ENCODE measurements at places on chromosomes 13 and 19.

DNA sequence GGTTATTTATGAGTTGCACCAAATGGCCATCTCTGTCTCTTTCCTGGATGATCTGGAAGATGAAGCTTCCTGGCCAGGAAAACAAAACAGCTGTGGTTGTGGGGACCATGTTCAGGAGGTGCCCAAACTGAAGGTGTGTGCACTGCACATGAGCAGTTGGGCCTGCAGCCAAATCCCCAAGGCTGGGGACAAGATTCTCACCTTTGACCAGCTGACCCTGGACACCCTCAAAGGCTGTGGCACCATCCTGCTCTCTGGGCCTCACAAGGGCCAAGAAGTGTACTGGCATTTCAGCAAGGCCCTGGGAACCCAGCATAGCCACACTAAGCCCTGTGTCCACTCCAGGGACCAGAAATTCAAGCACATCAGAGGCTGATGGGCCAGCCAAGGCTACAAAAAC lies 84.2 kb downstream of the KCNRG start:
- DNase-seq: no peak

DNA sequence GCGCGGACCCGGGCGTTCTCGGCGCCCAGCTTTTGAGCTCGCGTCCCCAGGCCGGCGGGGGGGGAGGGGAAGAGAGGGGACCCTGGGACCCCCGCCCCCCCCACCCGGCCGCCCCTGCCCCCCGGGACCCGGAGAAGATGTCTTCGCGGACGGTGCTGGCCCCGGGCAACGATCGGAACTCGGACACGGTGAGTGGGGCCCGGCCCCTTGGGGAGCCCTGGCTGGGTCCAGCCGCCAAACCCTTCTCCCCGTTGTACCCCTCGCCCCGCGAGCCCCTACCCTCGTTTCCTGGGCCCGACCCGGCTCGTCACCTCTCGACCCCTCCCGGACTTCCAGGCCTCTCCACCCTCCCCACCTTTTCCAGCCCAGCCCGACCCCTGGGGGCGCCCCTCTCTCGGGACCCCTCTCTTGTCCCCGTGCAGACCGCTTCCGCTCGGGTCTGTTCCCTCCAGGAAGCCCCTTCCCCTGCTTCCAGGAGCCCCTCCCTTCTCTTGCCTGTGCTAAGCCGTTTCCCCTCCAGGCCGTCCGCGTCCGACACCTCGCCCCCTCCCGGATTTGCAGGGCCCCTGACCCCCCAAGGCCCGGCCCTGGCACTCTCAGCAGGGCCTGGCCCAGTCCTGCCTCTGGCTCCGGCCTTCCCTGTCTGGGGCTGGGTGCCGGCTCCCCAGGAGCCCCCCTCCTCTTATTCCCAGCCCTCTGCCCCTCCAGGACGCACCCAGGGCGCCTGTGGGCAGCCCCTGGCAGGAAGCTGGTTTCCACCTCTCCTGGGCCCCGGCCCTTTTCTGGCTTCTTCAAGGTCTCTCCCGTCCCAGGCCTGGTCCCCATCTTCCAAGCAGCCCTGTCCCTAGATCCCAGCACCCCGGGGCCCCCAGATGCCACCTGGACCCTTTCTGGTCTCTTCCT lies 632 bp downstream of the MARK4 start:
- DNase-seq: no peak

- DNase-seq: no peak
These were observed at the start of gene CKM for GRCh38 chr19:45322744-45323281. CKM (minus strand) TSS chr19:45322875; CDS start chr19:45319713, 3,162 bp downstream.

GRCh38 chr19:16441661-16442162 lies 30.1 kb downstream of the EPS15L1 start:
- no peak for DNase-seq

DNA sequence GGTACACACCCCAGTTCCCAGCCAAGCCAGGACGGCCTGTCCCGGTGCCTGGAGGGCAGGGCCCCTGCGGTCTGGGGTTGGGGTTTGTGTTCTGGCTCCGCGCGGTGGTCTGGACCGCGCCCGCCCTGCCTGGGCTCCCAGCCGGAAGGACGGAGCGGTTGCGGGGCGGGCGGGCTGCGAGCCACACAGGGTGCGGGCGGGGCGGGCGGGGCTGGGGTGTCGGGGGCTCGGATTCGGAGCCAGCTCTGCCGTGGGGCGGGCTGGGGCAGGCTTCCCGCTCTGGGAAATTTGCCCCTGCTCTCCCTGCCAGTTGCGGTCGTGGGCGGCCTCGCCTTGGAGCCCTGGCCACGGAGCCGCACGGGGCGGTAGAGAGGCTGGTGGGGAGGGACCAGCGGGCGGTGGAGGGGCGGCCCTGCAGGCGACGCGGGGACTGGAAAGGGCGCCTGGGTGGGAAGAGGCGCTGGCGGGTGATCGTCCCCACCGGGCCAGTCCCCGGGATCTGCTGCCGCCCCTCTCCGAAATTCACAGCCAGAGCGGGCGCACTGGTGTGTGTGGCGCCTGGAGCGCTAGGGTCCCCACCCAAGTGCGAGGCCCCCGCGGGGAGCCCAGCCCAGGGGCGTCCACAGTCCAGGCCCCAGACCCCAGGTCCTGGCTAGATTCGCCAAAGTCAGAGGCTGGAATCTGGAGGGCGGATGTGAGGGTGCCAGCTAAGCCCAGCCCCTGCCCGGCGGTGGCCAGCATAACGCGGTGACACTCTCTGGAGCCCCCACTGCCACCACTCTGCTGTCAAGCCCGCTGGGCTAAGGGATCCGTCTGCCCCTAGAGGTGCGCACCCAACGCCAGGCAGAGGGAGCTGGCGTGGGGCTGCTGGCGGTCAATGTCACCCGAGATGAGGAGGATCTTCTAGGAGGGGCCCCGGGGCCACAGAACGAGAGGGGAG lies 11.0 kb upstream of the ZNF492 start:
- no peak for DNase-seq

DNA sequence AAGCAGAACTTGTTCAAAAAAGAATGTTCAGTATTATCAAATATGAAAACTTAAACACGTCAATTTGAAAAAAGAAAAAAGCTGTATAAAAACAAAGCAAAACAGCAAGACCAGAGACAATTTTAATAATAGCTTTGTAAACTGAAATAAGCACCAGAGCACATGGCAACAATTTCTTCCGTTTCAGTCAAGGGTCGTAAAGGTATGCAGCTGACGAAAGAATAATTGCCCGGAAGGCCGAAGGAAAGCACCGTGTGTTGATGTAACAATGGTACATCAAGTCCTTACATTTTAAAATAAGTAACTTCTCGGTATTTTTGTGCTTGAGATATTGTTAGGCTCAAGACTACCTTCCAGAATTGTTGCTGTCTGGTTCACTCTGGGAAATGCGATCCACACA lies 1.7 kb downstream of the PROSER1 start:
- no peak for DNase-seq

DNA sequence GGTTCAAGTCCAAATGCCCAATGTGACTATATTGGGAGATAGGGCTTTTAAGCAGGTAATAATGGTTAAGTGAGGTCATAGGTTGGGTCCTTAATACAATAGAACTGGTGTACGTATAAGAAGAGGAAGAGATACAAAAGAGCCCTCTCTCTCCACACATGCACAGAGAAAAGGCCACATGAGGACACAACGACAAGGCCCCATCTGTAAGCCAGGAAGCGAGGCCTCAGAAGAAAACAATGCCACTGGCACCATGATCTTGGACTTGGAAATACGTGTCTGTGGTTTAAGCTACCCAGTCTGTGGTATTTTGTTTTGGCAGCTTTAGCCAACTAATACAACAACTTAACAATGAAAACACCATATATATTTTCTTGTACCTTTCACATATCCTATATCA lies 23.4 kb upstream of the RFC3 start:
- no peak for DNase-seq

DNA sequence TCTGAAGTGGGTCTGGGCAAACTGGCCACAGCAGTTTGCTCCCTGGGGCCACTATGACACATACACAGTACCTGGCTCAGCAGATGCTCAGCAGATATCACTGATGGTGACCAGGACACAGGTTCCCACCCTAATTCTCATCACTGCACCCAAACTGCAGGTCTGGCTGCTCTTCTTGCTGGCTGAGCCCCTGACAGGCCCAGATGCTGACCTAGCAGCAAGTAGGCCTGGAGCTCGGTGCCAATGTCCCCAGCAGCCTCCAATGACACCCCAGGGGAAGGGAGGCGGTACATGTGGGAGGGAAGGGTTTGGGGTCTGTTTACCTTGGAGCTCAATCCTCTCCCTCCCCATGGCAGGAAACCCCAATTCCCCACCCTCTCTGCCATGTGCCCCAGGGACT lies 5.1 kb downstream of the UBE2S start:
- DNase-seq: no peak

DNA sequence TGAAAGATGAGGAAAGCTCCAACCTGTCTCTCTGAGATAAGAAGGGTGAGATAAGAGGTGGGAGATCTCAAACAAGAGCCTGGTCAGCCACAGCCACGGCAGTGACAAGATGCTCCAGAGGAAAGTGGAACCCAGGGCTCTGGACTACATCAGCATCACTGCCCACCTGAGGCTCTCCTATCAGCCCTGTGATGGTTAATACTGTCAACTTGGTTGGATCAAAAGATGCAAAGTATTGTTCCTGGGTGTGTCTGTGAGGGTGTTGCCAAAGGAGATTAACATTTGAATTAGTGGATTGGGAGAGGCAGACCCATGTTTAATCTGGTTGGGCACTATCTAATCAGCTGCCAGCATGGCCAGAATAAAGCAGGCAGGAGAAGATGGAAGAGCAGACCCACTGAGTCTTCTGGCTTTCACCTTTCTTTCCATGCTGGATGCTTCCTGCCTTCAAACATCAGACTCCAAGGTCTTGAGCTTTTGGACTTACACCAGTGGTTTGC lies 476.6 kb upstream of the NBEA start:
- DNase-seq: no peak

GRCh38 chr13:65530688-65531087 lies 1699.4 kb downstream of the PCDH9 start:
- no peak for DNase-seq

- DNase-seq: no peak
These were observed 1.5 kb upstream of the CGB5 start for GRCh38 chr19:49042177-49042576.

DNA sequence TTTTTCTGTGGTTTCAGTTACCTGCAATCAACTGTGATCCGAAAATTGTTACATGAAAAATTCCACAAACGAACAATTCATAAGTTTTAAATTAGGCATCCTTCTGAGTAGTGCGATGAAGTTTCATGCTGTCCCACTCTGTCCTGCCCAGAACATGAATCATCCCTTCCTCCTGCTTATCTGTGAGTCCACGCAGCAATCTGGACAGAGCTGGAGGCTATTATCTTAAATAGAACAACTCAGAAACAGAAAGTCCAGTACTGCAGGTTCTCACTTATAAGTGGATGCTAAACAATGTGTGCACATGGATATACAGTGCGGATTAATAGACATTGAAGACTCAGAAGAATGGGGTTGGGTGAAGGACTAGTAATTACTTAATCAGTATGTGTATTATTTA lies 583.7 kb upstream of the SPRY2 start:
- no peak for DNase-seq

- no peak for DNase-seq
These were observed 88.1 kb downstream of the SLC7A1 start for GRCh38 chr13:29507356-29507755.

DNA sequence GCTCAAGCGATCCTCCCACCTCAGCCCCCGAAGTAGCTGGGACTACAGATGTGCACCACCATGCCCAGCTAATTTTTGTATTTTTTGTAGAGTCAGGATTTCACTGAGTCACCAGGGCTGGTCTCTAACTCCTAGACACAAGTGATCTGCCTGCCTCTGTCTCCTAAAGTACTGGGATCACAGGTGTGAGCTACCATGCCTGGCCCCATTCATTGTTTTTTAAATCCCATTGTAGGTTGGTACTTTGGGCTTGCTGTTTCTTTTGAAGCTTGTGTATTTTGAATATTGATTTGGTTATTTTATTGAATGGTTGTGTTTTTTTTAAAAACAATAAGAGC lies 26.7 kb downstream of the ZMYM2 start:
- no peak for DNase-seq

- no peak for DNase-seq
These were observed 28.2 kb downstream of the ACTN4 start for GRCh38 chr19:38675611-38676010.

DNA sequence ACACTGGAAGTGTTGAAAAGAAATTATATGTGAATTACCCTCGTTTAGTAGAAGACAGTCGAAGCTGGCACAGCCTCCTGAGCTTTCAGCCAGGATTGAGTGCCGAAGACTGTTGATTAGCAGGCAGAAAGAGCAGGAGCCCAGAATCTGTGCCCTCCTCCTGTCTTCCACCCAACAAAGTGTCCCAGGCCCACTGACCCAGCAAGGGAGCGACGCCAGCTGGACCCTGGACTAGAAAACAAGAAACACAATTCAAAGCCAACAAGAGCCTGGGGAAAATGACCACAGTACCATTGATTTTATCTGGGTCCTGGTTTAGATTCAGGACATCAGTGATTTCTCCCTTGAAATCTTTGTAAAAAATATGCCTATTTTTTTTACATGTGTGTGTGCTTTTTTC lies 120.7 kb downstream of the RXFP2 start:
- DNase-seq: no peak

DNA sequence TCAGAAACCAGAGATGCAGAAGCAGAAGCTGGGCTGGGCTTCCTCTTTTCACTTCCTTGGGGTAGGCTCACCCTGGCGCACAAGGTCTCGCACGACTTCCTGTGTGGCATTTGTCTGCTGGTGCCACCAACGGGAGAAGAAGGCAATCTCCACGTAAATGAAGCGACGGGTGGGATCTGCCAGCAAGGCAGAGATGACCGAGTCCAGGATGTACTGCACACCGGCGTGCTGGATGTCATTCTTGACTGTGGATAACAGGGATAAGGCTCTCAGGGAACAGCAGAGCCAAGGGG lies 1.3 kb downstream of the MAN2B1 start:
- DNase-seq: no peak

DNA sequence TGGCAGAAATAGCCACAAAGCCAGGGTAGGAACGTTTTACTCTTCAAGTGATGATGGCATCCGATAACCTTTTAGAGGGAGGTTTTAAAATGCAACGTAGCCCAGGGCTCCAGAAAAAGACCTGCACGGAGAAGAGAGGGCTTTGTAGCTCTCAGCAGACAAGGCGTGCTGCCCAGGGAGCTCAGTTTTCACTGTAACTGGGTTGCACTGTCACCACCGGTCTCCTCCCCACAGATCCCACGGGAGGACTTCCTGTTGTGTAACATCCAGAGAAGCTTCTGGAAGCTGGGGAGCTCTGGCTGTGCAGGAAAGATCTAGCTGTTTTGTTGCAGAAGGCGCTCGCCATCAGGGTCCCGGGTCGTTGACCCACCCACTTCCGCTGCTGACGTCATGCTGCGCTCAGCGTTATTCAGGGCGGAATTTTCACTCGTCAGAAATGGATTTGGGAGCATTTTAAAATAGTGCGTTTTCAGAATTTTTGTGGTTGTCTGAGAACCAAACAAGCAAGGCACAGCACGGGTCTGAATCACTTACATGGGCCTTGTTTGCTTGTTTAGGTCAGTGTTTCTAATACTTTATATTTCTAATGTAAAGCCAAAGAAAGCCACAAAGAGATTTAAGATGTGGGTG lies 50.8 kb downstream of the ATP11A start:
- DNase-seq: no peak

GRCh38 chr19:12350890-12351197 lies 14.6 kb downstream of the ZNF442 start:
- DNase-seq: no peak
